ENCODE measurements at places on chromosomes 5 and 9.

DNA sequence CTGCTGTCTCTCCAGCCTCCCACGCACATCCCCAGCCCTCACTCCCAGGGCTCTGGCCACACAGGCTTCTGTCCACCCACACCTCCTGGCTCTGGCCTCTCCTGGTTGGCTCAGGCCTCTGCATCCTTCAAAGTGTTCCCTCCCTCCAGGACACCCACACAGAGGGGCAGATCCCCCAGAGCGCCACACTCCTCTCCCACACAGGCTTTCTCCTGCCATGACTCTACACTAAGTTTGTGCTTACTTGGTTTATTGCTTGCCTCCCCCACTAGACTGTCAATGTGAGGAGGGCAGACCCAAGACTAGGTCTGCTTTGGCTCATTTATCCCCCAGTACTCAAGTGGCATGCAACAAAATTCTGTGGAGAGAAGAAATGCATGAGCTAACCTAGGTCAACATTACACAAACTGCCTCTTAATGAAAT is 67.0 kb upstream of the SPOCK1 start:
- no peak for DNase-seq

GRCh38 chr9:81389569-81389993 is 299.8 kb downstream of the TLE1 start:
- no peak for DNase-seq

DNA sequence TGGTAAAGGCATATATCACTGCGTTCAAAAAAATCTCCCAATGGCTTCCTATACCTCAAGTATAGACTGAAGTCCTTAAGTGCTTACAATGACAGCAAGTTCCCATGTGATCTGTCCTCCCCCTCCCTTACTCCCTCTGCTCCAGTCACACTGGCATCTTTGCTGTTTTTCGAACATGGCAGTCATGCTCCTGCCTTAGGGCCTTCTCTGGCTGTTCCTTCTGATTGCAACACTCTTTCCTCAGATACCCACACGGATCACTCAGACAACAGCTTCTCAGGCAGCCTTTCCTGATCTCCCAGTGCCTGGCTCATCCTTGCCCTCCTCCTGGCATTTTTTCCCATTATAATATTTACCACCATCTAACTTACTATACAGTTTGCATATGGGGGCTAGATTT is 232.8 kb downstream of the ARHGEF28 start:
- DNase-seq, result no peak

DNA sequence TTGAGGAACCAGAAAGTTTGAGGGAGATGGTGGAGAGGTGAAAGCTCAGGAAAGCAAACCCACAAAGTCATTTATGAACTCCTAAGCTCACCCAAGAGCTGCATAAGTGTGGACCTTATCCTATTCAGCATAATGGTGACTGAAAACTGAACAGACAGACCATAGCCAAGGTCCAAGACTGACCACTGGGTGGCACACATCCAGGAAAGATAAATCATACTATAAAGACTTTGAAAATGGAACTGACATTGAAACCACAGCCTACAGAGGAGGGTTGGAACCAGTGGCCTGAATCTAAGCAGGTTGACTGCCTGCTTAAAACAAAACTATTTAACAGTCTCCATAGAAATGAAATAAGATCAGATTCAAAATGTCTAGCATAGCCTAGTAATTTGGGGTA is 121.0 kb upstream of the RGS7BP start:
- no peak for DNase-seq

GRCh38 chr5:68555907-68556681 is 340.5 kb downstream of the PIK3R1 start:
- no peak for DNase-seq
